Activated B cell treated with CpG ODN at 0.5 μM for 24 hours (primary cell): ENCODE measurements at places on chromosomes 4 and X. TPM values are rescaled to one million over a fixed set of nuclear protein-coding genes. Genes with fewer than 3 reads are reported as not detected.

ADAM29 gene
- total RNA-seq, result not detected in 2 replicates

RNF175 gene
- not detected in 2 replicates for total RNA-seq

MSN gene
- 352 TPM in 2 replicates for total RNA-seq

LINC00632 gene
- total RNA-seq, result 0.07 TPM in 1 of 2 replicates, not detected in the other

PAGE2 gene
- total RNA-seq, result not detected in 2 replicates

CFP gene
- 0.42 and 0.91 TPM in 2 replicates for total RNA-seq

TSPAN7 gene
- total RNA-seq, result not detected in 2 replicates

GRCh38 chr4:871484-871883 is 45.6 kb upstream of the CPLX1 start:
- peaks cover 73% of the 10 kb centered on the region for H3K36me3 ChIP-seq
- H3K4me1 ChIP-seq, result no peaks in the 10 kb centered on the region

DNA sequence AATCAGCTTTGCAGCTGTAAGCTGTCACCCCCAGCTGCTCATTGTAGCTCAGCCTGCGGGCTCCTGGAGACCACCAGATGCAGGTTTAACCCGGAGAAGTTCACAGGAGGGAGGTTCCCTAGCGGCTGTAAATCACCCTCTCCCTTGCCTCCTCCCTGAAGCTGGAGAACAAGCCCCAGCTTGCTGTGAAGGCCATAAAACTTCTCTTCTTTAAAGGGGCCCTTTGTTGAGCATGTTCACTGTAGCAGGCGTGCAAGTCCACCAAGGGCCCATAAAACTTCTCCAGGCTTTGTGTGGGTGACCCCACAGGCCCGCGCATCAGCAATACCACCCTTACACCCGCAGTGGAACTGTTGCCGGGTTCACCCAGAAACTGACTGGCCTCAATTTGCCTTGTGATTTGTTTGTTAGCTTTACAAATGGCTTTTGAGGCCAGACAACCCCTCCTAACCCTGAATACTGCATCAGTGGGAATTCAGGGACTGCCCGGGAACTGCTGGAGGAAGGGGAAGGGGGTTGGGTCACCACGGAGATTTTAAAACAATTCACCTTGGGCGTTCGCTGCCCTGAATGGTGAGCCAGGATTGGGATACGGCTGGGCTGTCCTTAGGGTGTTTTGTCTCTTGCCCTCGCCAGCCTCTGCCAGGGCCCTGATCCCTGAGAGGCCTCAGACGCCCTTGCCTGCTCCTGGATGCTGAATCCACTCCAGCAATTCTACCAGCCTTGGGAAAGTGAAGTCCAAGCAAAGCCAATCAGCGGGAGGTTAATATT is 49.5 kb upstream of the ATP6AP2 start:
- no peaks in the 10 kb centered on the region for H3K4me1 ChIP-seq
- H3K36me3 ChIP-seq, result no peaks in the 10 kb centered on the region
- no peak overlapping the region for H3K4me3 ChIP-seq
- DNase-seq, result no peak
- H3K27ac ChIP-seq, result no peak overlapping the region
- H3K27me3 ChIP-seq, result peaks cover 2% of the 10 kb centered on the region

DNA sequence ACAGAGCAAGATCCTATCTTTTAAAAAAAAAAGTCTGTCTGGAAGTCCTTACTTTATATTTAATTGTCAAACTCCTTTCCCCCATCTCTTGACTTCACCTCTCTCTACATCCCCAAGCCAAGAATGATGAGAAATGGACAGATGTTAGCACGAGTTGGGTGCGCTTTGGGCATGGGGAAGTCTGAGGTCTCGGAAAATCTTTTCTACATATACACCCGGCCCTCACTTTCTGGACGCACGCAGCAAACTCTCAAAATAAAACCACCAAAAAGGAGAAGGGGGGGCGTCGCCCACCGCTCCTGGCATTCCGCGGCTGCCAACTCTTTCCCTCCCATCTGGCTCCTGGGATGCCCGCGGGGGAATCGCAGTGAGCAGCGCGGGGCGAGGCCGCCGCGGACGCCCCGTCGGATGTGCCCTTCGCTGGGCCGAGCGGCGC is 756 bp downstream of the IGFBP7 start:
- DNase-seq, result no peak
- H3K4me3 ChIP-seq, result peak overlapping the region; percentile 41
- no peak overlapping the region for H3K27ac ChIP-seq
- H3K27me3 ChIP-seq, result peaks cover 43% of the 10 kb centered on the region
- H3K4me1 ChIP-seq, result peaks cover 17% of the 10 kb centered on the region

DNA sequence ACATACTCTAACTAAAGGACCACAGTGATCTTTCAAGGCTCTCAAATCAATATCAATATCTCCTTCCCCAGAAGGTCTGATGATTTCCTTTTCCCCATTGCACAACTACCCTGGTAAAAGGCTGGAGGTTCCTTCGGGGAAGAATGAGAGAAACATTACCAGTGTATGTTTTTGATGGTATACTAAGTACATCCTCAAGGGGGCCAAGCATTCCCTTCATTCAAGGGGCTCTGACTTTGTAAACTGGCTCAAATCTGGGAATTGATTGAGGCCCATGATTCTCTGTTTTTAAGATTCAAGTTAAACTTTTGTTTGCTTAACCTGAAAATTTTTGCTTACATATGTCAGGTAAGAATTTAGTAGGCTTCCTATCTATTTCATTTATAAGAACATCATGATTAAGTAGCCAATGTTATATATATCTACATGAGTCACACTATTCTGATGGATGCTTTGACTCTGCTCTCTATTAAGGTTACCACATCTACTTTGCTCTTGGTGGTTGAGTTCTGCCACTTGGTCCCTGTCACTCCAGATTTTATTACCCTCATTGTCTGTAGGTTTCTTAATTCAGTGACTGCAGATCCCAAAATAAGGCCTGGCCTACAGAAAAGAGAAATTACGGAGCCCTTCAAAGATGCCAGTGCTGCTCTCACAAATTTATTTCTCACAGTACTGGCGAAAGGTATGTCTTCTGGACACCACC is 16.4 kb upstream of the GUCY1B1 start:
- H3K27me3 ChIP-seq, result no peaks in the 10 kb centered on the region
- no peaks in the 10 kb centered on the region for H3K4me1 ChIP-seq
- H3K4me3 ChIP-seq, result no peak overlapping the region
- no peak overlapping the region for H3K27ac ChIP-seq
- no peak for DNase-seq

DNA sequence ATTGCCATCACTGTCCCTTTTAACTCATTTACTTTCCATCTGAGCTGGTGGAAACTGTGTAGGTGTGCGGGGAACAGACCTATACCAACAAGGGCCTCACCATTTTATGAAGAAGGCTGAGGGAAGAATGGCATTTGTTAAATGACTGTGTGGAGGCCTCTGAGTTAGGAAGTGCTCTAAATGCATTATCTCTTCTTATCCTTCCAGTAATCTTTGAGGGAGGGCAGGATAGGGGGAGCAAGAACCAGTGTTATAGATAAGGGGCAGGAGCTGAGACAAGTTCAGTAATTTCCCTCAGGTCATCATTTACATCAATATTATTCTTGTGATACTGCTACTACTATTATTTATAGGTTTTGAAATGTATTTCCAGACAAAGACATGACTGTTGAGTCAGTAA is 122.4 kb upstream of the PDLIM3 start:
- H3K4me1 ChIP-seq, result no peaks in the 10 kb centered on the region
- peaks cover 2% of the 10 kb centered on the region for H3K27me3 ChIP-seq
- no peak overlapping the region for H3K27ac ChIP-seq
- no peak overlapping the region for H3K4me3 ChIP-seq
- no peaks in the 10 kb centered on the region for H3K36me3 ChIP-seq
- no peak for DNase-seq

DNA sequence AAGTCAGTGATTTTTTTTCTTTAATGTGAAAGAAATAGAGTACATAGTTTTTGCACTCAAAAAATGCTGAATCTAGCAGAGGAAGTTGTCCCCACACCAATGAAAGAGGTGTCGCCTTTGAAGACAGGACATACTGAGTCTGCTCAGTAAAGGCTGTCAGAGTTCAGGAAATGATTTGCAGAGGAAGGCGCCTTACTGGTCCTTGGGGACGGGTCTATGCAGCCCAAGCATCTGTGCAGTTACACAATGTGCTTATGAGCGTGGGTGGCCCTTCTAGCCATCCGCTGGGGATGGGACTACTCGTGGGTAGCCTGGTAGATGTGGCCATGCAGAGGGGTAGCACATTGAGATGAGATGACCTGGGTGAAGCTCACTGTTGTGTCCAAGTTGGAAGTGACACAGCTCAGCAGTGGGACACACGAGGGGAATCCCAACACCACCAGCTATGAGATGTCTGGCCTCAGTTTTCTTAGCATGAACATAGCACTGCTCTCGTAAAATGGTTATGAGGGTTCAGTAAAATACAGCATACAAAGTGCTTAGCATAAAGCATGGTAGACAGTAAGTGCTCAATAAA is 116.5 kb upstream of the RBPJ start:
- no peak overlapping the region for H3K4me3 ChIP-seq
- no peak for DNase-seq
- H3K4me1 ChIP-seq, result peaks cover 5% of the 10 kb centered on the region
- H3K36me3 ChIP-seq, result no peaks in the 10 kb centered on the region
- H3K27me3 ChIP-seq, result peaks cover 3% of the 10 kb centered on the region
- H3K27ac ChIP-seq, result no peak overlapping the region

DNA sequence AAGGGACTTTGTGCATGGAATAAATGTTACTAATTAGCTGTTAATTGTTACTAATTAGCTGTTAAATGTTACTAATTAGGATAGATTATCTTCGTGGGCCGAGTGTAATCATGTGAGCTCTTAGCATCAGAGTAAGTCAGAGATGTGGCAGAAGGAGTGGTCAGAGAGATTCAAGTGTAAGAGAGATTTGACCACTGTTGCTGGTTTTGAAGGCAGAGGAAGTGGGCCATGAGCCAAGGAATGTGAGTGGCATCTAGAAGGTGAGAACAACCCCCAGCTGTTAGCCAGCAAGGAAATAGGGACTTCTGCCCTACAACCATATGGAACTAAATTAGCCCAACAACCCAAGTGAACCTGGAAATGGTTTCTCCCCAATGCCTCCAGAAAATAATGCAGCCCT is 28.2 kb downstream of the ODAPH start:
- DNase-seq, result no peak
- no peaks in the 10 kb centered on the region for H3K36me3 ChIP-seq
- H3K4me3 ChIP-seq, result no peak overlapping the region

- no peaks in the 10 kb centered on the region for H3K27me3 ChIP-seq
- peak; percentile 12 for DNase-seq
- peaks cover 3% of the 10 kb centered on the region for H3K4me1 ChIP-seq
- no peak overlapping the region for H3K27ac ChIP-seq
- no peak overlapping the region for H3K4me3 ChIP-seq
Observed at GRCh38 chrX:43750248-43750676, 94.2 kb downstream of the MAOA start.

GRCh38 chrX:38220024-38220414 is 652 bp downstream of the SRPX start:
- no peak for DNase-seq
- peaks cover 4% of the 10 kb centered on the region for H3K4me1 ChIP-seq
- peak overlapping the region; percentile 7 for H3K4me3 ChIP-seq
- peaks cover 37% of the 10 kb centered on the region for H3K27me3 ChIP-seq

DNA sequence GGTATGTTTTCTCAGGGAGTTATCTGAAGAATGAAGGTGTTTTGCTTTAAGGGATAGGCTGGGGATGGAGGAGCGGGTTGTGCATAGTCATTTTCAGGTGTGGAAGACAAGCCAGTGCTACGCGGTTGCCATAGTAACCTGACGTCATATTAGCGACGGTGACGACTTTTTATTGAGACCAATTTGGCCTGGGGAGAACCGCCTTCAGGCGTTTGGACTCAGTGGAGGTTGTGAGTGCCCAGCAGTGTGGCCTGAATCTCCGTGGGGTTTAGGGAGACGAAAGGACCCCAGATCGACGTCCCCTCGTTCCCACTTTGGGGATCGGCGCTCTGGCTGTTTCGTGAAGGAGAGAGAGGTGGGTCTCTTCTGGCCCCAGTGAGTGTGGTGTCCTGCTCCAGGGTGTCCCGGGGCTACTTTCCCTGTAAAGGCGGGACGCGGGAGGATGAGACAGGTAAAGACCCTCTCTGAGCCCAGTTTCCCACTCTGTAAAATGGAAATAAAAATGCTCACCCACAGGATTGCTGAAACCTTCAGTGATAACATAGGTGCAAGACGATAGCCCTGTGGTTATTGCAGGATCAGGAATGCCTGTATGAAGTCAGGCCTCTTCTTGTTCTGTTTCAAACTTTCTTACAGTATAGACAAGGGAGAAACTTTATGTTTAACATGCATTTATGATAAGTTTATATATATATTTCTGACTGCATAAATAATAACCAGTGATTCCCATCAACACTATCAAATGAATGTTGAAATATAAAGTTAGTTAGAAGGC is 48.6 kb downstream of the GPRASP3 start:
- peak; percentile 57 for DNase-seq
- H3K27me3 ChIP-seq, result no peaks in the 10 kb centered on the region
- peak overlapping the region; percentile 98 for H3K4me3 ChIP-seq
- peaks cover 11% of the 10 kb centered on the region for H3K36me3 ChIP-seq
- peak overlapping the region; percentile 92 for H3K27ac ChIP-seq
- peaks cover 13% of the 10 kb centered on the region for H3K4me1 ChIP-seq

GRCh38 chrX:1468250-1468772 is 15.6 kb upstream of the ASMTL start:
- H3K27me3 ChIP-seq, result no peaks in the 10 kb centered on the region
- DNase-seq, result peak; percentile 71
- H3K27ac ChIP-seq, result peak overlapping the region; percentile 96
- H3K4me1 ChIP-seq, result peaks cover 88% of the 10 kb centered on the region
- H3K36me3 ChIP-seq, result peaks cover 62% of the 10 kb centered on the region
- H3K4me3 ChIP-seq, result peak overlapping the region; percentile 73

DNA sequence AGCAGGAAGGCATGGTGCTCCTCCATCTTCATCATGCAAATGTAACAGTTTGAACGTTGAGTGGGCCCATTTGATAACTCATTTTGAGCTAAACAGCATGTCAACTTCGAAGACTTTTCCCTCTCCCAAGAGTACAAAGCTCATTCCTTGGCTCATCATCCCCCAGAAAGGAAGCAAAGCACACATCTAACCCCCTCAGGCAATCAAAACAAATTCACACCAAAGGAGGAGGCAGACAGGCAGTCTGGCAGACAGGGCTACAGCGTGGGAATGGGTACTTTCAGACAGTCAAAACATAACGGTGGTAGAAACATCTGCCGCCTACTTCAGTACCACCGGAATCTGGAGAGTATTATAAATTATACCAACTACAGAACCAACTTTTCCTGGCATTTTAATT is 81.7 kb downstream of the PCDH19 start:
- no peak overlapping the region for H3K27ac ChIP-seq
- H3K4me3 ChIP-seq, result no peak overlapping the region
- H3K36me3 ChIP-seq, result no peaks in the 10 kb centered on the region
- no peaks in the 10 kb centered on the region for H3K4me1 ChIP-seq
